CMK (cell line): ENCODE measurements at places on chromosomes 2 and 18.
A peak's percentile ranks its signal among the peaks of the same experiment; 100 is the strongest.

DNA sequence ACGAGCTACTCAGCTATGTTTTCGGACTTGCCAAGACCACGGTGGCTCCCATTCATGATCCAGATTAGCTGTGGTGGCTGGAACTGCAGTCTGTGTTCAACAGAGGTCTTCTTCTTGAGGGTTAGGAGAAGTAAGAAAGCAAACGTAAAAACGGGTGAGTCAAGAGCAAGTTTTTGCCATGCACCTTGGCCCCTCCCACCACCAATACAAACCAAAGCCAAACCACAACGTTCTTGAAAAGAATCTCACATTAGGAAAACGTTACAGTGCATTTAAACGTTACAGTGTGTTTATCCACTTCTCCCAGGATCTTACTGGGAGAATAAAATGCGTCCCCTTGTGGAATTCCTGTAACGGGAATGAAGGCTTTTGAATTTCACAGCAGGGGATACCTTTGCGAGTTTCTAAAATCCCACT is 725 bp downstream of the FBXO48 start:
- no peak for DNase-seq

DNA sequence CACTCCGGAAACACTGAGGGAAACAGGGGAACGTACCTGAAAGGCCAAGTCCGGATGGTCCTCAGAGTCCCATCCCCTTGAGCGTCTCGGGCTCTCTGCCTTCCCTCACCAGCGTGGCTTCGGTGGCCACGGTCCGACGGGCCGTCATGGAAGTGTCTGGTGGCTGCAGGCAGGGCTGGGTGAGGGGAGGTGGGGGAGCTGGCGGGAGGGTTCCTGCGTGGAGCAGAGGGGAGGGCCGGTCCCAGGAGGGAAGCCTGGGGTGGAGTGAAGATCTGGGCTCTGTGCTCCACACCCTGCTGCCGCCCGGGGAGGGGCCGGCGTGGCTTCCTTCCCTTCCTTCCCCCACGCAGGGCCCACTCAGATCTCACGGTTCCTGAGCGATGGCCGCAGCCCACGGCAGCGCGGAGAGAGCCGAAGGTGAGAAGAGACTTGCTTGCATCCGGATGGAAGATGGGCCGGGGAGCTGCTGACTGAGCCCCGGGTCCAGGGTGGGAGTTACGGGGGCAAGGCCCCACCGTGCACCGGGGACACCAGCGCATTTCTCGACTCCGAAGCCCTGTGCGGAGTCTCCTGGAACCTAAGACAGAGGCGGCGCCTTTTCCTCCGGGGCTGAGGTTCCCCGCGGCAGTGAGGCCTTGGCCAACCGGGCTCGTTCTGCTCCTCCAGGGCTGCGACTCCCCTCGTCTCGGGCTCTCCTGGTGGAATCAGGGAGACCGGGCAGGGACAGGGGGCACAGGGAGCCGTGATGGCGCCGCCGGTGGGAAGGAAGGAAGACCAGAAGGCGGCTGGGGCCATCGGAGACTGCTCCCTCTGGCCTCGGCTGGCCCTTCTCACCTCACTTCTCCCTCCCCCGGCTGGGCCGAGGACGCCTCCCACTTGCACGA is 49.1 kb downstream of the KCNF1 start:
- DNase-seq, result no peak

- no peak for DNase-seq
These were observed 647.6 kb downstream of the CPS1 start for GRCh38 chr2:211203986-211204385.

DNA sequence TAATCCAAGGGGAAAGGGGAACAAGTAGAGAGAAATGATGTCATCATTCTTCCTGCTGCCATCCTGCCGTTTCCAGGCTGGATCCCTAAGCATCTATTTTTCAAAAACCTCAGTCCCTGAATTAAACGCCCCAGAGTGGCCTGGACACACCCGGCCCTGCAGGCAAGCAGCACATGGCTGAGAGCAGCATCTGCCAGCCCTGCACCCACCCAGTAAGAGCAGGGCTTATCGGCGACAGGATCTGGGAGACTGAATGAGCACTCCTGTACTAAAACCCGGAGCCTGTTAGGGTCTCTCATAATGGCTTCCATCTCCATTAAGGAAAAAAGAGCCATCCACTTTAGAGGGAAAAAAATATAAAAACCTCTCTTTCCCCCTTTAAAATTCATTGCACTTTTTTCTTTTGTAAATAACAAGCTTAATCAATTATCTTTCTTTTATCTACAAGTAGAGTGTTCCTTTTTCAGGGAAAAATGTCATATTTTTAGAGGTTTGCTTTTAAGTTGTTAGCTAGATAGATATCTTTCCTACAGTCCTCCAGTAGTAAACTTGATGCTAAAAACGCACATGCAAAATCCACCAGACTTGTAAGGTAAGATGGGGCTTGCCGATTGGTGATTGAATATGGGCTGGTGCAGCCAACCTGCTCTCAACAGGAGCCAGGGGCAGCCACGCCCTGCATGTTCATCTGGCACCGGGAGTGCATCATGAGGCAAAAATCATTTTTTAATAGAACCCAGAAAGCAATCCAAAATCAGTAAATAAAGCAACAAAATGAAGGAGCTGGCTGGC is 457.8 kb downstream of the EIPR1 start:
- DNase-seq, result no peak

- no peak for DNase-seq
These were observed 3.0 kb downstream of the DHRS9 start for GRCh38 chr2:169072163-169072925.

DNA sequence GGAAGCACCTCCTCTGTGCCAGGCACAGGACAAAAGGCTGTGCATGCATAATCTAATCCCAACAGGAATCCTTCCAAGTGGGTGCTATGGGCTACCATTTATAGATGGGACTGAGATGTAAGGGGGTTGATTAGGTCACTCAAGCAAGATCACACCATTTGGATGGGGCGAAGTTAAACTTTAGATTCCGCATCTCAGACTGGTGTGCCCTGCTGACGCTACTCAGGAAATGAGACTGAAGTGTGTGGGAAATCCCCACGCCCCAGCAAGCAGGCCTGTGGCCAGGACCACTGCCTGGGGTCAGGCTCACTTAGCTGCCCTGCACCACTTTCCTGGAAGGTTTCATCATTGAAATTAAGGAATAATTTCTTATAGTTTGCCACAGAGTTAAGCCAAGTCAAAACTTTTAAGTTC is 70.5 kb upstream of the PPP1CB start:
- no peak for DNase-seq

DNA sequence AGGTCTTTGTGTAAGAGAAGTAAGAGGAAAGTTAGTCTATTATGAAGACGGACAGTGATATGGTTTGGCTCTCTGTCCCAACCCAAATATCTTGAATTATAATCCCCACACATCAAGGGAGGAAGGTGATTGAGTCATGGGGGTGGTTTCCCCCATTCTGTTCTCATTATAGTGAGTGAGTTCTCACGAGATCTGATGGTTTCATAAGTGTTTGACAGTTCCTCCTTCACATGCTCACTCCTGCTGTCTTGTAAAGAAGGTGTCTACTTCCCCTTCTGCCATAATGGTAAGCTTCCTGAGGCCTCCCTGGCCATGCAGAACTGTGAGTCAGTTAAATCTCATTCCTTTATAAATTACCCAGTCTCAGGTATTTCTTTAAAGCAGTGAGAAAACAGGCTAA is 67.6 kb downstream of the NEURL3 start:
- no peak for DNase-seq

- peak; percentile 50 for DNase-seq
These were observed 29.2 kb upstream of the CCDC178 start for GRCh38 chr18:33469699-33470098.

GRCh38 chr2:65664931-65665330 is 232.5 kb upstream of the SPRED2 start:
- no peak for DNase-seq
